ENCODE measurements at places on chromosomes 1 and 21. TPM values are rescaled to one million over a fixed set of nuclear protein-coding genes. Genes with fewer than 3 reads are reported as not detected.
A peak's percentile ranks its signal among the peaks of the same experiment; 100 is the strongest.

GRCh38 chr1:230201445-230201844 is 134.4 kb downstream of the GALNT2 start:
- DNase-seq, result no peak

IFNLR1 gene
- total RNA-seq, result 0.11 TPM

RGS8 gene
- total RNA-seq, result 1.8 TPM

TRIM46 gene
- 9.8 TPM for total RNA-seq

- no peak for DNase-seq
Measured at GRCh38 chr1:44828003-44828651, 14.9 kb downstream of the PTCH2 start.

DNA sequence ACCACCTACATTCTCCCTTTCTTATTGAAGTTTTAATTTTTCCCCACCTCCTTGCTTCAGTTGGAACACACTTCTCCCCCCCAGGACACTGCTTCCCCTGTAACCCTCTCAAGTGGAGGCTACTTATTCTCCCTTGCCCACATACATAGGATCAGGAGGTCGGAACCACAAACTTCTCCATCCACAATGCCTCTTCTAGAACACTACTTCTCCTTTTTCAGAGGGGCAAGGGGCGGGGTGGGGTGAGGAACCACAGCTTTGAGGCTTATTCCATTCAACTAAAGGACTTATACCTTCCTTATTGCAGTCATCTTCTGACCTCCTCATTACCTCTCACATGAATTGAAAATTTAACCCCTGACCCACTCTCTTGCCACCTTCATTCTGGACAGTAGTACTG is 81.3 kb downstream of the NEK7 start:
- no peak for DNase-seq

DNA sequence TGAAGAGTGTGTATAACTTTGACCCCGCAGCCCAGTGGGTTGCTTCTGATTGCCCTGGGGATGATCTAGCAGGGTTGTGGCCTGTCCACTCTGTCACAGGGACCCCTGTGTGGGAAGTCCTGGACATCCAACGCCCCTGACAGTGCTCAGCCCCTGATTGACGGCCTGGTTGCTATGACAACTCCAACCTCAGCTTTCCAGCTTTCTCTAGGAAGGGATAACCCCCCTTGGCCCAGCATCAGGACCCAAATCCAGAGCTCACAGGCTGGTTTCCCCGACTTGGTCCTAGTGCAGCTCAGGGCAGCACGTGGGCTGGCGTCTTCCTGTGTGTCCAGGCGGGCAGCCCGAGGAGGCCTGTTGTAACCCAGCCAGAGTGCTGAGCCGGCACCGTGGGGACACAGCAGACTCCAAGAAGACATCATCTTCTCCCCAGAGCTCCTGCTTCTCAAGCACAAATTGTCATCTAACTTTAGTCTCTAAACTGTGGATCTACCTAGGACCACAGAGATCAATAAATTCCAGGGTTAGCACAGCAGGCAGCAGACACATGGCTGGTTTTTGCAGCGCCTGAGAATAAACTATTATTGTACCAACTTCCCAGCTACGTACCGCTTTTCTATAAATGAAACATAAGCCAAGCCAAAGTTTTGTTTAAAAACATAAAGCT is 18.9 kb upstream of the PDXK start:
- DNase-seq, result no peak

- DNase-seq, result no peak
Measured at GRCh38 chr1:46526691-46527291, 24.7 kb downstream of the KNCN start.

FBXO2 gene
- total RNA-seq, result 0.30 TPM

FAM131C gene
- total RNA-seq, result 0.48 TPM

DNA sequence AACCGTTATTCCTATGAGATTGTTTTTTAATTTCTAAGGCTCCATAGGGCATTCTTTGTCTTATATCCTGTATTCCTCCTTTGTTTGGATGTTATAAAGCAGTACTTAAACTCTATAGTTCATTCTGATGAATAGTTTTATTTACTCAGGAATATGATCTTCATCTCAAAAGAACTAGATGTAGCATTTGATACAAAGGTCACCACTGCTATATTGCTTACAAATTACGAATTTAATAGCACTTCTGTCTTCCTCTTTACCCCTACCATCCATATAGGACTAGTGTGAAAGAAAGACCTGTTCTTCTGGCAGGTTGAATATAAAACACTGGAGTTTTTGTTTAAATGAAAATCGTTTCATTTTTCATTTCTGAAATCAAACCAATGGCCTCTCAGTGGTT is 468.1 kb upstream of the CXADR start:
- DNase-seq, result no peak

SPRR2A gene
- not detected for total RNA-seq

- no peak for DNase-seq
Measured at GRCh38 chr21:31176725-31177124, 138.4 kb upstream of the KRTAP19-8 start.

- no peak for DNase-seq
Measured at GRCh38 chr1:231419738-231420298, 2.3 kb downstream of the EGLN1 start.

- no peak for DNase-seq
Measured at GRCh38 chr1:221939607-221940006, 197.7 kb upstream of the DUSP10 start.

- DNase-seq, result no peak
Measured at GRCh38 chr1:162177126-162177525, 107.6 kb downstream of the NOS1AP start.

DNA sequence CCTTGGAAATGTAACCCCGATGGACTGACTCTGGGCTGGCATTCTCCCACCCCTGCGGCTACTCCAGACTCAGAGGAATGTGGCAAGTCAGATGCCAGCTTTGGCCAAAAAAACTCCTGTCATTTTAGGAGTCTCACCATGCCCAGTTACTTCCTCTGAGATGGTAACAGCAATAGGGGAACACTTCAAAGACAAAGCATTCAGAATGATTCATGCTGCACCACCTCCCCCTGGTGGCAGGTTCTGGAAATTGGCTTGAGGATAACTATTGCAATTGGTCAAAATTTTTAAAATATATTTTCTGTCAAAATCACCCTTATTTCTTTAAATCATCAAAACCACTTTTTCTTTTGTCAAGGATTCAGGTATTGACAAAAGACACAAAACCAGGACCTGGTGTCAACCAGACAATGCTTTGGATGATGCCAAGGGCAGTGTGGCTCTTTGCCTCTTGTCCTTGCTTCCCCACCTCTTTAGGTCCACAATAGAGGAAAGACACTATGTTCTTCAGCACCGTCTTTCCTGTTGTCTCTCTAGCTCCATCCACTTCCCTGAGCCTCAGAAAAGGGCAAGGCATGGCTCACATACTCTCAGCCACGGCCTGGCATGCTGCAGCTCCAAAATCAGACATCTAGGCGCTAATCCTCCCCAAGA is 9.9 kb upstream of the CDCA8 start:
- DNase-seq, result peak; percentile 76

Data from neural crest cell (in vitro differentiated cells).